ENCODE measurements at places on chromosomes 2 and 18. TPM values are rescaled to one million over a fixed set of nuclear protein-coding genes. Genes with fewer than 3 reads are reported as not detected.

Gene FKBP1B
- polyA plus RNA-seq, result 4.3 TPM

DNA sequence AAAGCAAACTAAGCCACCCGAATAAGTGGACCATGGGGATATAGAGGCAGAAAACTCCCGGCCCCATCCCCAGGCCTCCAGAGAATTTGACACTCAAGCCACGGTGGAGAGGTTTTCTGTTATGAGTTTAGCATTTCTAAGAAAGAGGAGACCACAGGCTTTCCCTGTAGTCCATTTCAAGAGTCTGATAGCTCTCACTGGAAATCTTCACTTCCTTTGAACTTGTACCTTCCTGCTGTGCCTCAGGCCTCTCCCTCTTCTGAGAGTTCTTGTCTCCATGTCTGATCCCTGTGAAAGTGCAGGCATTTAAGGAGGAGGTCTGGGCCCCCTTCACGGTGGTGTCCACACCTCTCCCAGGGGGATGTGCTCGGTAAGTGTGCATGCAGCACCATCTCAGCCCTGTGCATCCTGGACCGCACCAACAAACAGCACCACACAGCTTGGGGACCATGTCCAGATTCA, 113.7 kb downstream of the BCL2 start:
- no peak for DNase-seq

GRCh38 chr2:86017901-86018896, 87.5 kb downstream of the POLR1A start:
- DNase-seq, result peak; percentile 67

Gene PUS10
- polyA plus RNA-seq, result 2.9 TPM

- no peak for DNase-seq
These were observed 189.3 kb downstream of the CLIP4 start for GRCh38 chr2:29304399-29305060.

Measured in right cardiac atrium (tissue), 5 donors.